ENCODE measurements at places on chromosomes 5 and 9.

- no peak for DNase-seq
These were observed 3.5 kb upstream of the RNF145 start for GRCh38 chr5:159212657-159213462.

GRCh38 chr9:102069969-102070368, 331.5 kb upstream of the GRIN3A start:
- DNase-seq: no peak

- no peak for DNase-seq
These were observed 144.9 kb downstream of the ARHGAP26 start for GRCh38 chr5:142915038-142915437.

- no peak for DNase-seq
These were observed 4.5 kb downstream of the RPS6 start for GRCh38 chr9:19375538-19375937.

DNA sequence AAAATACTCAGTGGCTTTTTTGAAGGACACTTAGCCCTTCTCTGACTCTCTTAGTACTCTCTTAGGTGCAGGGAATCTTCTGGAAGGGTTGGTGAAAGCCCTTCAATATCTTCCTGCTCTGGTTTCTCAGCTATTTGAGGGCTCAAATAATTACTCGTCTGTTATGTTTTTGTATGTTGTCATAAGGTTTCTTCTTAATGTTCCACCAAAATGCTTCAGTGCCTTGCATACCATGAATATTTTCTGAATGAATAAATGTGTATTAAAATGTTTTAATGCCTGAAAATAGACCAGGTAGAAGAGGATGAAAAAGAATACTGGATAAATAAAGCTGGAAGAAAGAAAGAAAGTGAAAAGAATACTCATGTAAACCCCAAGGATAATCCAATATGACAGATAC, 124.3 kb downstream of the STK32A start:
- no peak for DNase-seq

DNA sequence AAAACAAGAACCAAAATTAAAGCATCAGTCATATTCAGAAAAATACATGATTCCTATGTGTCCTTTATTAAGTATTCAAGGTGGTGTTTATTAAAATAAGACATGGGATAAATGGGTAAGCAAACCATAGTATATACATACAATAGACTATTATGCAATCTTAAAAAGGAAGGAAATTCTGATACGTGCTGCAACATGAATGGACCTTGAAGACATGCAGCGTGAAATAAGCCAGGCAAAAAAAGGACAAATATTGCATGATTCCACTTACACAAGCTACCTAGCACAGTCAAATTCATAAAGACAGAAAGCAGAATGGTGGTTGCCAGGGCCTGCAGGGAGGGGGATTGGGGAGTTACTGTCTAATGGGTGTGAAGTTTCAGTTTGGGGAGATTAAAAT, 127.7 kb downstream of the DMAC1 start:
- DNase-seq: no peak

GRCh38 chr9:35656831-35657545, 831 bp downstream of the RMRP start:
- no peak for DNase-seq

DNA sequence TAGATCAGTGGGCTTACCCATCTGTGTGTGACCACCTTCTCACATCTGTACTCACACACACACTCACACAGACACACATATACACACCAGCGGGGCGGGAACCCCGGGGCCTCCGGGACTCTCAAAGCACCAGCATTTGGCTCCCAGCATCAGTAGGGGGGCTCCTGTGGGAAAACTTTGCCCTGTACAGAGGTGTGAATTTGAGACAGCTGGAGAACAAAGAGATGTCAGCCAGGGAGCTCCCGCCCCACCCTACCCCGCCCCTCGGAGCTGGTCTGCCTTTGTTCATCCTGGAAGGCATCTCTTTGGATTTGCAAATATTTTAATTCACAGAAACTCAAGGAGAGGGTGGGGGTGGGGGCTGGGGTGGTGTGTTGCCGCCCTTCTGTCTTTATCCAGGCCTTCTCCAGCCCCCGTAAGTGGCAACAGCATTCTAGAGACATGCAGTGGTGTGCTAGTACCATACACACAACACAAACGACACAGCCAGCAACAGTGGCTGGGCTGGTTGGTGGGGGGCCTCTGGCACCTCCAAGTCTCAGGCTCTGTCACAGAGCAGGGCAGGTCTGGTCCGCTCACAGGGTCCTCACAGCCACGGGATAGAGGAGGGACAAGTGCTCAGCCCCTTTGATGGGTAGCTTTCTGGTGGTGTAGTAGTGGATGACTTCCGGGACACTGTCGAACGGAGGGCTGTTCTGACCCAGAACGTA, 15.5 kb upstream of the SLC25A51 start:
- no peak for DNase-seq

- no peak for DNase-seq
These were observed 19.1 kb upstream of the SH3PXD2B start for GRCh38 chr5:172473427-172473826.

- DNase-seq: no peak
These were observed 46.7 kb downstream of the FNBP1 start for GRCh38 chr9:129996161-129996830.

- no peak for DNase-seq
These were observed 161.9 kb downstream of the CDH6 start for GRCh38 chr5:31355337-31355736.

GRCh38 chr5:71973563-71973962, 133.7 kb upstream of the MAP1B start:
- DNase-seq: no peak

DNA sequence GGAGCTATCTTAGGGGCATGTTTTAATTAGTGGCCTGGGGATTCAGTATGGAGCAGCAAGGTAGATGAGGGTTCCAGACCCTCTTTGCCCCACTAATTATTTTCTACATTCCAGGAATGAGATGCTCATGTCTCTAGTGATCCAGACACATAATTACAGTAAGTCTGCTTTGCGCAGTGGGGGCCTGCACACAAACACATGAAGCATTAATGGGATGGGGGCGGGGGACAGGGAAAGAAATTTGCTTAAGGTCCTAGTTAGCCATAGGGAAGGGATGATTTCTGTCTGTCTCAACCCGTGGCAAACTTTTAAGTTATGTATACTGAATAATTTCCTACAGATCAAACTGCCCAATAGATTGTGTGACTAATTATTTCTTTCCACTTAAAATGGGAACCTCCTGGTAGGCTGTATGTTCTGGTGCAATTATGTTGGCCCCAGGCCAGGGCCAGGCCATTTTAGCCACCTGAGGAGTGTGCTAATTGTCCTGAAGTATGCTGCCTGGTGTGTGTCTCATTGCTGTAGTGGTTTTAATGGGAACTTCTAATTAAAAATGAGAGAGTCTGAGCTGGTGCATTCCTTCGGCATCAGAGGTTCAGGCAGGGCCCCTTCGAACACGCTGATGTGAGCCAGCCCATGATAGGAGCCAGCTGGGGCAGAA, 134.4 kb downstream of the PTTG1 start:
- DNase-seq: no peak

- DNase-seq: no peak
These were observed 365.2 kb downstream of the SPATA31D1 start for GRCh38 chr9:82353631-82354278.

DNA sequence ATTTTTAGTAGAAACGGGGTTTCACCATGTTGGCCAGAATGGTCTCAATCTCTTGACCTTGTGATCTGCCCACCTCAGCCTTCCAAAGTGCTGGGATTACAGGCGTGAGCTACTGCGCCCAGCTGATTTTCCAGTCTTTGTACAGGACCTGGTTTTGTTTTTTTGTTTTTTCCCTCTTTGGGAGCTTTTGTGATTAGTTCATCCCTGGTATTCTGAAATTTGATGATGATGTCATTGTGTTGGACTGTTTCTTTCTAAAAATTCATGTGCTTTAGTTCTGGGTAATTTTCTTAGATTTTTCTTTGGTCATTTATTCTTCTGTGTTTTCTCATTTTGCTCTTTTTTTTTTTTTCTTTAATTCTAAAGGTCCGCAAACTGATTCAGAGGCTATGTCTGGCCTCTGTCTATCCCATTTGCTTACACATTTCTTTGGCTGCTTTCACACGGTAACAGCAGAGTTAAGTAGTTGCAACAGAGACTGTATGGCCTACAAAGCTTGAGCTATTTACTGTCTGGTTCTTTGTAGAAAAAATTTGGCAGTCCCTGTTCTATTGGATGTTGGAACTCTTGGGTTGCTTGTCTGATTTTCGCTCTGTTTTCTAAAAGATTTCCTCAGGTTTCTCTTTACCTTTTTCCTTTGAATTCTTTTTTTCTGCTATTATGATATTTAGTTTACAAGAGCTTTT, 24.8 kb downstream of the STX17 start:
- no peak for DNase-seq

DNA sequence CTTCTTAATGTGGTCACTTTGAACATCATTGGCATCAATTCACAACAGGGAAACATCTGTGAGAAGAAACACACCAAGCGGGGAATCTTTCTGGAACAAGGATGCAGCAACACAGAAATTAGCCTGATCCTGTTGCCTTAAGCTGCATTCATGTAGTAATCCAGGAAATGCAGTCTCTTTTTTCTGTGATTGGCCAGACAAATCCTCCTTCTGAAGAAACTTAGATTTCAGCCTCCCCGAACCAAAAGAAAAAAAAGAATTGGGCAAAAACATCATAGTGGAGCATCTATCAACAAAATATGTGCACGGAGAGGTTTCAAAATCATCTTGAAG, 7.2 kb upstream of the XPA start:
- DNase-seq: no peak

DNA sequence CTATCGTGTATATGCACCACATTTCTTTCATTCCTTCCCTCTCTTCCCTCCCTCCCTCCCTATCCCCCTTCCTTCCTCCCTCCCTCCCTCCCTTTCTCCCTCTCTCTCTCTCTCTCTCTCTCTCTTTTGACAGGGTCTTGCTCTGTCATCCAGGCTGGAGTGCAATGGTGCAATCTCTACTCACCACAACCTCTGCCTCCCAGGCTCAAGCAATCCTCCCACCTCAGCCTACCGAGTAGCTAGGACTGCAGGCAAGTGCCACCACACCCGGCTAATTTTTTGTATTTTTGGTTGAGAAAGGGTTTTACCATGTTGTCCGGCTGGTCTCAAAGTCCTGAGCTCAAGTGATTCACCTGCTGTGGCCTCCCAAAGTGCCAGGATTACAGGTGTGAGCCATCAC, 1.1 kb upstream of the ANKS6 start:
- DNase-seq: no peak

DNA sequence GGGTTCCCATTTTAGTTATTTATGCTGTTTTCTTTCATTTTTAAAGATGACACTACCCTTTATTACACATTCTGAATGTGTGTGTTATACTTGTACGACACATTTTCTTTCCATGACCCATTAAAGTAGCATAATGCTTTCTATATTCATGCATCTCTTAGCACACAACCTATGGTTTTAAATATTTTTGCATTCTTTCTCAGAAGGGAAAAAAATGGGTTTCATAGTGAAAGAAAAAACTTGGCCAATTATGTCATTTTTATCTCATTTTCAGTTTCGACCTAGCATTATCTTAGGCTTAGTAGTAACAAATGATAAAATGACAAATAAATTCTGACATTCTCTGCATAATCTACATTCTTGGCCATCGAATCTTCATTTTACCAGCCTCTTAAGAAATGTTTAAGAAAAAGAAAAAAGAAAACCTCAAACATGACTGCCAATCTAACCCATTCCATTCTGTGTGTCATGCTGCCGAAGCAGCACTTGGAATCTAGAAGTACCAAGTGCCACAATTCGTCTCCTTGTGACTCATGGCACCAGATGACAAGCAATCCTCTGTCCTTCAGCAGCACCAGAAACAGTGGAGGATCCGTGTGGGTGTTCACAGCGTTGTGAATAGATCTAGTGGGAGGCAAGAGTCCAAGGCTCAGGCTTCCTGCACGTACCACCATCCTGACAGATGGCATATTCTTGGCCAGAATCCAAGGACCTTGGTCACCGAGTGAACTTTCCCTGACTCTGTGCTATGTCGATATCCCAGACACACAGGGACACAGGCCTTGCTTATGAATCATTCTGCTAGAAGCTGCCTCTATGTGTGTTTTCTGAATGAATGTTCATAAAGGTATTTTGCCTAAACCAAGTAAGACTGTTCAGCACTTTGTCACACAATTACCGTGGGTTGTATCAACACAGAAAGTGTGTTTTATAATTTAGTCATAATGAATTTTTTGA, 502.7 kb downstream of the NR2F1-AS1 start:
- DNase-seq: no peak

- peak; percentile 13 for DNase-seq
These were observed 137.8 kb downstream of the CEP120 start for GRCh38 chr5:123285122-123286023.

DNA sequence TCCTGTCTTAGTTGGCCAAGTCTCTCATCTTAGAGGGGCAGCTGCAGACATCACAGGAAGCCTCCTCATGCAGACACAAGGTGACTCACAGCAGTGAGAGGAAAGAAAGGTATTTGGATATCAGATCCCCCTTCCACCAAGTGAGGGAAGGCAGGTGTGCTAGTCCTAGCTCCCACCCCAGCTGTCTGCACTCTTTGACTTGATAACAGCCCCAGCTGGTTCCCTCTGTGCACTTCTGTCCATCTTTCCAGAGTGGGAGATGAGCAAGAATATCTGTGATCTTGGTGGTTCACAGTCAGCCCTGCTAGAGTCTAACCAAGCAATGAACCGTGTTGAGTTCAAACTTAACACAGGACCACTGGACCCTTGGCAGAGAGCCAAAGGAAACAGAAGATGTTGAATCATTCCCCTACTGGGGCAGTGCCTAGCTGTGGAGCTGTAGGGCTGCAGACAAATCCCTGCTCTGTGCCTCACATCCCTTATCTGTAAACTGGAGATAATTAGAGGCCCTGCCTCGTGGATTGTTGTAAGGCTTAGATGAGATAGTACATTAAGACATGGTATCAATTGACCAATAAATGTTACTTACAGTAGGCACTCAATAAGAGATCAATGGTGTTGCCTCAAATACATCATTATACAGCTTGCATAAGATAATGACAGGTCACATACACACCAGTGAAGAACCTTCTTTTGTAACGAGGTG, 39.1 kb downstream of the SH3RF2 start:
- DNase-seq: no peak

DNA sequence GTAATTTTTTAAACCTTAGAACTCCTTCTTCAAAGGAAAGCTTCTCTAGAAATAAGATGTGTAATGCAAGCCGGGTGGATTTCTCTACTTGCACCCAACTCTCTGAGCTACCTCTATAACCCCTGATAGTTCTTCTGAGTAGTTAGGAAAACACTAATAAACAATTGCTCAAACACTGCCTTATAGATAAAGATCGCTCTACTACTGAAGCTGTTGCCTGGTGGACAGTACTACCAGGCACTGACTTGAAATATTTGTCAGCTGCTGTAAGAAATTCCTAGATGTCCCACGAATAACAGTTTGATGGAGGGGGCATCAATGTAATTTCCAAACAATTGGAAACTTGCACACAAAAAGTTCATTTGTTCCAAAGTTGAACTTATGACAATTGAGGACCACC, 42.0 kb downstream of the NR3C1 start:
- DNase-seq: no peak

GRCh38 chr5:41843456-41844370, 26.5 kb downstream of the OXCT1 start:
- no peak for DNase-seq

DNA sequence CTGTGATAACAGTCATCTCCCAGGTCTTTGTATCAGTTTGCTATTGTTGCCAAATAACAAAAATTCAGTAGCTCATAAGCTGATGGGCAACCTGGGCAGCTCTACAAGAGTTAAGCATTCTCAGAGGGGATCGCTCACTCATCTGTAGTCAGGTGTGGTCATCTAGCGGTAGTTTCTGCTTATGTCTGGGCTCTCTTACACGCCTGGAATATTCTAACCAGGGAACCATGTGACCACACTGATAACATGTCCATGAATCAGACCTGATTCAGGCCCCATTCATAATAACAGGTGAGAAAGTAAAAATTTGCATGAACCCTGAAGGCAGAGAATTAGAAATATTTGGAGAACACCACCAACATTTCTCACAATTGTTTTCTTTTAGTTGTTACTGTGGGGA, 576.1 kb downstream of the SLCO4C1 start:
- DNase-seq: no peak

All from neural crest cell (in vitro differentiated cells).